ENCODE measurements at places on chromosomes 5 and 9.

DNA sequence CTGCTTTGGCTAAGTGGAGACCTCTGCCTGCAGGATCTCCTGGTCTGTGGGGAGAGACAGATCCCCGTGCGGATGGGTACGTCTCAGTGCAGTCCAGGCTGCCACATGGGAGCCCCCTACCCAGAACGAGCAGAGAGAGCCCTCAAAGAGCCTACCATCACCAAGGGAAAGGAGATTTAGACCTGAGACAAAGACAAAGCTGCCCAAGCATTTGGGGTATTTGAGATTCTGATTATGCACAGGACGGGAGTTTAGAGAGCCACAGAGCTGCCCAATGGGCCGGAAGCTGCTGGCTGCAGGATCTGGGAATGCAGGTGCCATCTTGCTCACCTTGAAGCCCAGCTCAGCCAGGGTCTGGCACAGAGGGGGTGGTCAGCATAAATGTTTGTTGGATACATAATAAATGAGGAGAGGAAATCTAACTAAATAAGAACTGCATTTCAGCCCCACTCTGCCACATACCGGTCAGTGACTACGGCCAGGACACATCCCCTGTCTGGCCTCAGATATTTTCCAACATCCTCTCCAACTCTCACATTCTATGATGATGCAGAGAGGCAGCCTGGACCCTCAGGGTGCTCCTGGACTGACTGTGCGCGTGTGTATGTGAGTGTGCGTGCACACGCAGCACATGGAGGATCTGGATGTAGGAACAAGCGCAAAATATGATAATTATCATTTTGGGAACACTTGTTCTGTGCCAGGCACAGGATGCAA is 157.8 kb downstream of the FGF18 start:
- no peak for DNase-seq

- DNase-seq: no peak
Observed at GRCh38 chr9:109212768-109213167, 45.7 kb upstream of the FRRS1L start.

DNA sequence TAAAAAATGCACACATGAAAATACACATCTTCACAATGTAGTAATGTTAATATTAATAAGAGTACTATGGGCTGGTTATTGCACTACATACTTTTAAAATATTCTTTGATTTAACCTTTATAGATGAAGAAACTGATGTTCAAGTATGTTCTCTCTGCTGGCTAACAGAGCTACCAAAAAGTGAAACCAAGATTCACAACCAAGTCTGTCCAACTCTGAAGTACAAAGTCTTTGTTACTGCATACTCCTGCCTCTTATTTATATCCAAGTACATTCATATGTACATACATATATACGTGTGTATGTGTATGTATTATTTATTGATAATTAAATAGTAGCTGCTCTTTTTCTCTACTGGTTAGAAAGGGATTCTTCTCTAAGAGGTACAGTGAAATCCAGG is 325.6 kb downstream of the BNC2 start:
- DNase-seq: no peak

DNA sequence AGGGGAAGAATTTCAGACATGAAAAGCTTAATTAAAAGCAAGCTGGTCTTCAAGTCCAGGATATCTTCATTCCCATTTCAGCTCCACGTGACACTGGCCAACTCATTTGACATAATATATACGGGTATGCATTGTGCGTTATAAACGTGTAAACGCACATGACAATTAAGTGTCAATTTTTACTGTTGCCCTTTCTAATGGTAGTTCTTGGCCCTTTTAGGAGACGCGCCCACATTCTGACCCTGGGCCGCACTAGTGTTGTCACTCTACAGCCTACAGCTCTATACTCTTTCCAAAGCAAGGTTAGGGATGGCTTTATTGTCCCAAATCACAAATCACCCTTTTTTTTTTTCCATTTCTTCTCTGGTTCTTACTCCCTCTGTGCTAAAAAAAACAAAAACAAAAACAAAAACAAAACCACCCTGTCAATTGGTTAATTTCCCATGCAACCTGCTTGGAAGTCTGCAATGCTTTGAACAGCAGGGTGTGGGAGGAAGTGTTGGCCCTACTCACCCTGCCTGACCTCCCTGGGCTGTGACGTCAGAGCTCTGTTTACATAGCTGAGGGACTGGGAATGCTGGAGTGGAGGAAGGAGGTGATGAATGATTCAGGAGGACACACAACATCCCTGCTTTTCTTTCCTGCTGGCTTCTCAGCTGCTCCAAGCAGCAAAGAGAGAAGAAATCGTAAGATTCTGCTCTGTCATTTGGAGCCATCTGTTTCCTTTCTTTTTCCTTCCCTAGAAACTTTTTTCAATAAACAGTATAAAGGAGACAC is 19.3 kb downstream of the RFK start:
- no peak for DNase-seq

GRCh38 chr9:77783518-77783917 is 135.4 kb upstream of the GNA14 start:
- no peak for DNase-seq

DNA sequence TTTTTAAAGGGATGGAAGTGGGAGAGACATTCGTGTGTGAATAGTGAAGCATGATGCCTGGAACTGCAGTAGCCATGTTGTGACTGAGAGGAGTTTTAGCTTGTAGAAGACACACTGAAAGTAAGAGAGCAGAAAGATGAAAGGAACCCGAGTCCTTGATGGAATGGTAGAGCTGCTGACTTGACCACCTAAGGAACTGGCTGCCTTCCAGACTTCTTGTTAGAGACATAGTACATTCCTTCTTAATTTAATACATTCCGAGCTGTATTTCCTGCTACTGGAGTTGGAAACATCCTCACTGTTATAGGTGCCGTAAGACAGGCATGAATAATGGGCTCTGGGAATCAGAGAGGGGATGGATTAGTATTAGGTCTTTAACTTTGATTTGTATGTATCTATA is 7.4 kb downstream of the CER1 start:
- no peak for DNase-seq
